ENCODE measurements at places on chromosomes 5 and 9.

GRCh38 chr5:16736158-16736995, 119.6 kb upstream of the RETREG1 start:
- DNase-seq, result no peak

- DNase-seq, result no peak
Observed at GRCh38 chr9:123775289-123776284, 154.3 kb downstream of the DENND1A start.

- no peak for DNase-seq
Observed at GRCh38 chr9:120876842-120877240, at the start of gene PHF19. TSS of gene PHF19 (minus strand) at chr9:120877188. CDS start at chr9:120874741, 2,447 bp downstream.

DNA sequence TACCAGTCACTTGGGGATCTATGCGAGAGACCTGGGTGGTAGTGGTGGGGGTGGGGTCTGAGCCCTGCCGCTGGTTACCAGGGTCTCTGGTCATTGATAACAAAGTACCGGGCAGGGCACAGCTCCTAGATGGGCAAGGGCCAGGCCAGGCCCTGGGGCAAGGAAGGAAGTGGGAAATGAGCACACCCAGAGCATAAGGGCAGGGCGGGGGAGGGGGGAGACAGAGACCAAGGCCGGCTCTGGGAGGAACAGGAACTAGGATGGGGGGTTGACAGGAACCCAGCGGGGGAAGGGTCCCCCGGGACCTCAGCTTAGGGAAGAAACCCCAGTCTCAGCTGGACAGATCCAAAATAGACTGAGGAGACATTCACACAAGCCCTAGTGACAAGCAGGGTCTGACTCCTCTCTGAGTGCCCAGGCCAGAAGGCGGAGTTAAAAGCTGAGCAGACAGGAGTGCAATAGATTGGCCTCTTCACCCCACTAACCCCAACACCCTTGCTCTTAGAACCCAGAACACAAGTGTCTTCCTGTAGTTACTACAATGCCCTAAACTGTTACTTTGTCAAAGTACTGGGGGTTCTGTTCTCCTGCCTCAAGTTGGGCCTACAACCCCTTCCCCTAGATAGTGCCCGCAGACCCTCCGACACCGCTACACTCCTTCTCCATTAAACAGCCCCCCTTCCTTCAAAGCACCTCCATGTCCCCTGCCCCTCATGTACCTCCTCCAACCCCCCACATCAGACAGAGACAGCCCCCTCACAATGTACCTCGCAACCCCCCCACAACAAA, 628 bp downstream of the ATOSB start:
- no peak for DNase-seq

DNA sequence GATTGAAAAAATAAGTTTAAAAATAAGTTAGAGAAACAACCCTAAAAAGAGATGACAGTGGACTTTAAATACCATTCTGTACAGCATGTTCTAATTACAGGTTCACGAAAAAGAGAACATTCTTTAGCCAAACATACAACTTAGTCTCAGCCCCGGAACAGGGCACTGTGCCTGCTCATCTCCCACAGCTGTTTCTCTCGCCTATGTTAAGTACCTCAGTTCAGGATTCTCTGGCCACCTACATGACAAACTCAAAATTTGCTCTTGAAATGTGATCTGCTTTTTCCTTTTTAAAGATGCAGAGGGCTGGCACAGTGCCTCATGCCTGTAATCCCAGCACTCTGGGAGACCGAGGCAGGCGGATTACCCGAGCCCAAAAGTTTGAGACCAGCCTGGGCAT, 52.3 kb downstream of the MYO10 start:
- DNase-seq, result no peak

GRCh38 chr9:99185934-99186333, 35.8 kb downstream of the ALG2 start:
- DNase-seq, result no peak

DNA sequence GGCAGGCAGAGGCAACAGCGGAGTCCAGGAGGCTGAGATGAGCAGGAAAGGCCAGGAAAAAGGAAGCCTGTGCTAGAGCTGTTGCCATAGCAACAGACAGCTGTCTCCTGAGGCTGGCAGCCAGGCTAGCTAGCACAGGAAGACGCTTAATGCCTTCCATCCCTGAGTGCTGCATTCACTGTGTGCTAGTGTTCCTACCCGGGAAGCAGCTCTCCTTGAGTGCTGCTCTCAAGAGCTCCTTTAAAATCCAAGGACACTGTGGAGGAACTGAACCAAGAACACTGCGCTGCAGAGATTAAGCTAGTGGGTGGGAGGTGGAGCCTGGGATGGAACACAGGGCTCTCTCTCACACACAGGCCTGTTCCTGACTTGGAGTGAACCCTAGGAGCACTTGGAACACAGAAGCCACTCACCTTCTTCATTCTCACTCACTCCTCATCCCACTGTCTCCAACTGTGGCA, 53.5 kb upstream of the IL7R start:
- DNase-seq, result no peak

DNA sequence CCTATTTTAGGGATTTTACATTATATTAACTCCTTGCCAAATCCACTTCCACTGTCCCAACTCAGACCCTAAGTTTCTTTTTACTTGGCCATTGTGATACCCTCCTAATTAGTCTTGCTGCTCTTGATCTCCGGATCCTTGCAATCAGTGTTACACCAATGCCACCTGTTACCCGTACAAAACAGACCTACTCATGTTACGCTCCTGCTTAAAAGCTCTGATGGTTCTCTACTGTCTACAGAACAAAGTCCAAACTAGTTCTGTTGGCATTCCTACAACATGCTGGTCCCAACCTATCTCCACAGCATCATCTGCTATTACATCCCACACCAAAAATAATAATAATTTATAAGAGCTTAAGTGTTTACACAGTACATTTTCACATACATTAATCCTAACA, 9.8 kb downstream of the ECPAS start:
- no peak for DNase-seq

- peak; percentile 69 for DNase-seq
Observed at GRCh38 chr5:141512390-141512910, 23.6 kb downstream of the PCDHGC5 start.

DNA sequence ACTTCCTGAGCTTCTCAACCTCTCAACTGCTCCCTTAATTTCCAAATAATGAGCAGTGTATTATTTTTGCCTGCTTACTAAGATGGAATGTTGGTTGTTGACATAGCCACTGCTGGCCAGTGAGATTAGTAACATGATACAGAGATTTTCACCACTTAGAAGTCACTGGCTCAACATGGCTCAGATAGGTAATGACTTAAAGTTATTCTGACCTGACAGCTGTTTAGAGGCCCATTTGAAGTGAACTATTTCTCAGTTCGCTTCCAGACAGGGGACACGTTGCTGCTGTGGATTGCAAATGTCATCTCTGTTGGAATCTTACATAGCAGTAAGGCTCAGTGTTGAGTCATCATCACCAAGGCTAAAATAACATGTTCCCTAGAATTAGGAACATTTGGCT, 490.2 kb downstream of the TLE4 start:
- DNase-seq, result no peak

DNA sequence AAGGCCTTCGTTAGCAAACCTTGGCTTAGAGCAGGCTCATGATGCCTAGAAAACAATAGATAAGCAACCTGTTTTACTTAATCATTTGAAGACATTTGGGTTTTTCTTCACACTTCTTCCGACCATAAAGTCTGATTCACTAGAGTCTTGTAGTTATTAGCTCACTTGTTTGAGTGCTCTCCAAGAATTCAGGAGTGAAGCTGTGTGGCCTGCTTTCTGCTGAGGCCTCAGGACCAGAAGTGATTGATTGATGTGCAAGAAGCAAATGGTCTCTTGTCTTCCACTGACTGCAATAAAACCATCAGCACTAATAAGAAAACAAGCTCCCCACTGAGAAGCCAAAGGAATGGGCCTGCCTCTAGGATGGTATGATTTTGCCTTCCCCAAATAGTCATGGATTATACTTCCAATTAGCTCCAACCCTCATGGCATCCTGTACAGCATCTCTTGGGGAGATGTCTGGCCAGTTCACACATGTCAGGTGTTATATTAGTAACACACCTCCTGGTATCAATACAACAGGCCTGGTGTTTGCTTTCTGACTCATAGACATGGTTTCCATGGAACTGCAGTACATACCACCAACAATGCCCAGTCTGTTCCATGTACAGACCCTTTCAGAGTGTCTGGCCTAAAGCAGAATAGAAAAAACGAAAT, 317.6 kb downstream of the CWC27 start:
- no peak for DNase-seq

GRCh38 chr5:178207917-178208280, 3.6 kb downstream of the HNRNPAB start:
- DNase-seq, result no peak

DNA sequence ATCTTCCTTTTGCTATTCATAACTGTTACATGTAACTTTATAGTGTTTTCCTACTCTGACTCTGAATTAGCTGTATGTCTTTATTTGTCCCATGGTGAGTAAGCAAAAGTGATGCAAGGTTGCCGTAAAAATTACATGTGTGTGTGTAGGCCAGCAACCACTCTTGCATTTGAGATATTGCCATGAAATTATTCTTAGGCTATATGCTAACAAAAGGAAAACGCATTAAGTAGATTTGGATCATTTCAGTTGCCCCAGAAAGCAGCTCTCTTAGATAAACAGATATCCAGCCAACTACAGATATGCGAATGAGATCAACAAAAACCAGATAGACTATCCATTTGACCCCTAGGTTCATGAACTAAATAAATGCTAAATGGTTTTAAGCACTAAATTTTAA, 73.6 kb downstream of the CYLC2 start:
- DNase-seq, result no peak

DNA sequence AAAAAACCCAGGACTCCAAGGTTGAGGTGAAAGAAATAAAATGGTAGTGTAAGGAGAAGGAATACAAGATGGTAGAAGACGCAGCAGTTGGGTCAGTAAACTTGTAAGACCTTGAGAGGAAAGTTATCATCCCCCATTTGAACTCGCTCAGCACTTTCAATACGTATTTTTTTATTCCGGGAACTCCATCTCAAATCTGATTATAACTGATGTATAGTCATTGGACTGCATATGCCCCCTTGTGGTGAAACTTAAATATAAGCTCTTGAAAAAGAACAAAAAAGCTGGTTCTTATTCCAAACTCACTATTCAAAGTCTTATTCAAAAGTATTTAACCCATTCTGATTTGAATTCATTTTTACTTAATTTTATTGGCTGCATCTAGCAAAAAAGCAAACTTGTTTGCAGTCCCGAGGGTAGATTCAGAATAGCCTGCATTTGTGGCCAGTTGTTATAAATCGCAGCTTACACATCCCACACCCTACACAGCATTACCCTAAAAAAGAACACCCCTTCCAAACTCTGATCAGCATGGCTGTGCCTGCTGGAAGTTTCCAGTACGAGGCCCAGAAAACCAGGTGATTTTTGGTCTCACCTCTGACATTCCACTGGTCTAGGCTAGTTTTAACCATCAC, 118.0 kb downstream of the ESM1 start:
- no peak for DNase-seq

- no peak for DNase-seq
Observed at GRCh38 chr5:144142139-144142823, 28.2 kb downstream of the YIPF5 start.

DNA sequence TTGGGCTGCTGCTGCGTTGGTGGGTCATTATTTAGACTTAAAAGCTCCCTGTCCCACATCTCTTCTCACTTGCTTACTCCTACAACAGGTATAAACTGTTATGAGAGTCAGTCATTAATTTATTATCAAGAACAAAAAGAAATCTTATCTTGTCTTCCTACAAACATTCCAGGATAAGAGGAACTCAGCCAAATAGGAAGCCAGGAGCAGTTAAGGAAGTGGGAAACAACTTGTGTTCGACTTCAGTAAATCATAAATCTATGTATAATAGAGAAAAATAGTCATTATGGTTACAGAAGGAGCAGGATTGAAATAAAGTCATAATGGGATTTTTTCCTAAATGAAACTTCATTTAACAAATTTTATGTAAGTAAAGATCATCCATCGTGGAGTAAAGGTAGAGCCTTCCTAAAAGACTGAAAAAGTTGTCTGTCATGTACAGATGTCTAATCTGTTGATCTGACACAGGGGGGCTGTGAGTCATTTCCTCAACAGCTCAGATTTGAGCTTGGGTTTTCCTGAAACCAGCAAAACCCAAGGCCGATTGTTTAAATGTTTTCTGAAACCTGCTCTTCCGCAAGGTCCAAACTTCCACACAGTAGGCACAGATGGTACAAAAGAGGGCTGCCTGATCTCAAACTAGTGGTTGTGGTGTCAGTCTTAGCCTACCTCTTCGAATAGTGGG, 25.3 kb upstream of the LRRTM2 start:
- peak; percentile 4 for DNase-seq

GRCh38 chr5:109691996-109692395, 2.3 kb downstream of the MAN2A1 start:
- DNase-seq, result no peak

GRCh38 chr5:132953710-132954109, 9.7 kb downstream of the AFF4 start:
- no peak for DNase-seq

- no peak for DNase-seq
Observed at GRCh38 chr5:153470736-153471135, 19.7 kb upstream of the GRIA1 start.

- DNase-seq, result no peak
Observed at GRCh38 chr5:160357861-160358411, 12.5 kb downstream of the C1QTNF2 start.

GRCh38 chr5:150139334-150139733, 16.3 kb downstream of the PDGFRB start:
- DNase-seq, result no peak

DNA sequence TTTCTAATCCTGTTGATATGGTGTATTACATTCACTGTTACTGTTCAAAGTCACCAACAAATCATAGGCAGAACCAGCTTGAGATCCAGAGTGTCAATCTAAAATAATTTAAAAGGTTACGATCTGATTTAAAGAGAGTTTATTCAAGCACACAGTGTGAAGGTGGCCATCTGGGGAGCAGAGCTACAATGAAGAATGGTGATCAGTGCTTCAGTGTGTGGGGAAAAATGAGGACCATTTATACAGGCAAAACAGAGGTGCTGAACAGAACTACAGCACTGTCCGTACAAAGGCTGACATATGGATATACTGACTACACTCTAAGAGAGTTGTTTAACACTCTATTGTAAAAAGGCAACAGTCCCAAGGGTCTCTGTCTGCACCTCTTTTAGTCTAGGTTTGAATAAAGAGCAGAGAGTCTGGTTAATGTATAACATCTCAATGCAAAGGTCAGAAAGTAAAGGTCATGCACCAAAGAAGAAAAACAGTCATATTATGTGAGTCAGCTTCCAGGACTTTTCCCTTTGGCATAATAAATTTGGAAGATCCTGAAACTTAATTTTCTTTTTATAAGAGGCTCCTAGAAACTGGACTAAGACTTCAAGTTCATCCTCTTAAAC, 29.7 kb upstream of the TDRD7 start:
- DNase-seq, result no peak

GRCh38 chr5:154608531-154609011, 130.5 kb upstream of the HAND1 start:
- DNase-seq, result no peak

GRCh38 chr9:77811832-77812231, 163.7 kb upstream of the GNA14 start:
- no peak for DNase-seq

GRCh38 chr9:110327716-110328115, 9.9 kb downstream of the TXNDC8 start:
- DNase-seq, result no peak

GRCh38 chr9:13113216-13113615, 166.3 kb downstream of the MPDZ start:
- no peak for DNase-seq

Measured in activated T-cell treated with anti-CD3 and anti-CD28 coated beads for 24 hours (primary cell).